ENCODE measurements at places on chromosomes 4 and X.

- DNase-seq = no peak
These were observed 900 bp downstream of the TRO start for GRCh38 chrX:54921427-54922021.

- no peak for DNase-seq
These were observed 105.9 kb downstream of the DDX60 start for GRCh38 chr4:168212656-168213055.

DNA sequence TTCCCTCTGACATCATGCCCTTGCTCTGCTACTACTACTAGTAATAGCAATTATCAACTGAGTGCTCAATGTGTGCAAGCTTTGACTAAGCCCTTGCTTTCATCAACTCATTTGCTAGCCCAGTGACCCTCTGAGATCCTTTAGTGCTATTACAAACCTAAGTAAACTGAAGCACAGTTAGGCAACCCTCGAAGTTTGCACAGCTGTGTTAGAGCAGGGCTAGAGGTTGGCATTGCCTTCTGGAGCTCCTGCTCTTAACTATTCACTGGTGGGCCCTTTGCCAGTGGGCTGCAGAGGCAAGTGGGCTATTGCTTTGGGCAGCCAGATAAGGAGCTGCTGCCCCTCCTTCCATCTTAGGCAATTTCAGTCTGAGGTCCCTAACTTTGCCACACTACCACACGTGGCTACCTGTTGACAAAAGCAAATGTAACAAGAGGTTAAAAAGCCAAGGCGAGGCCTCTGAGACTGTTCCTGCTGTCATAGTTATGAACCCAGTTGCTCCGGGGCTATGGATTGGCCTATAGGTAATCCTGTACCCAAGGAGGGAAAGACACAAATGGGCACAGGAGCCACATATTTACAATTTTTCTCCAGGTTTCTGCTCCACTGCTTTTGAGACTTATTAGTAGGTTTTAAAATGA lies 41.5 kb upstream of the ANKRD50 start:
- DNase-seq = no peak

DNA sequence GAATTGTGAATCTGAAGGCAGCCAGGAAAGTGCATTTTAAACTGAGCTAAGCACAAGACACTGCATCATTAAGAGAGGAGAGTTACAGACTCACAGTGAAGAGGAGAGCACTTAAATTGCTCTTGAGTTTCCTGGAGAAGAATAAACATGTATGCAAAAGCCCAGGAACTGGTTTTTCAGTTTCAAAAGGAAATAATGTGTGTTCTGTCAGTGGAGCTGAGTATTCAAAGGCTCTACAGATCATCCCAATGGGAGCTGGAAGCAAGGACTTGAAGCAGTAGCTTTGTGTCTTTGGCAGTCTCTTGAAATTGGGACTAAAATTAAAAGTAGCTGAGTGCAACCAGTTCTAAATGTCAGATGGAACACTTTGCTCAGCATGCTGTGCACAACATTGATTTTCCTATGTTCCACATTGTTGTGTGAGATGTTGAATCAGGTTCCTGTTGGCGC lies 147.5 kb upstream of the ANK2 start:
- DNase-seq = no peak

GRCh38 chr4:161285461-161285860 lies 878.3 kb downstream of the FSTL5 start:
- DNase-seq = no peak
